ENCODE measurements at places on chromosomes 11 and 22.
A peak's percentile ranks its signal among the peaks of the same experiment; 100 is the strongest.

DNA sequence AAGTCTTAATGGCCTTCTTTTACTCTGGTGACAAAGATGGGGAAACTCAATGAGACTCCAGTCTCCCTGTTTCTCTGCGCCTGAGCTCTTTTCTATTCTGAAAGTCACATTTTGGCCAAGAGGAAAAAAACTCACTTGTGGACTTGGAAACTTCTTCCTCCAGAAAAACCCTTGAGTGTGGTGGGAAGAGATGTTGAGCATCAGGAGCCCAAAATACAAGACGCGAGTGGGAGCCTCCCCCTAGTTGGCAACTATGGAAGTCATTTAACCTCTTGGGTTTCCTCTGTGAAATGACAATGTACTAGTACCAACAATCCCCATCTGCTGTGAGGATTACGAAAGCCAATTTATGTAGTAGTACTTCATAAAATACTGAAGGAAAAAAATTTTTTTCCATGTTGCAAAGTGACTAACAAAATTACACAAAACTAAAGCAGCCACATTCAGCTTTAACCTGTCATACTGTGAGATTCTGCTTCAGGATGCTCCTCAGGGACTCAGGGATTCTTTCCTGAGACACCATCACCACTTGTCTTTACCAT lies 524 bp upstream of the SLC25A17 start:
- DNase-seq: no peak

GRCh38 chr11:72589802-72590761 lies 84.1 kb downstream of the PDE2A start:
- DNase-seq: peak; percentile 51

DNA sequence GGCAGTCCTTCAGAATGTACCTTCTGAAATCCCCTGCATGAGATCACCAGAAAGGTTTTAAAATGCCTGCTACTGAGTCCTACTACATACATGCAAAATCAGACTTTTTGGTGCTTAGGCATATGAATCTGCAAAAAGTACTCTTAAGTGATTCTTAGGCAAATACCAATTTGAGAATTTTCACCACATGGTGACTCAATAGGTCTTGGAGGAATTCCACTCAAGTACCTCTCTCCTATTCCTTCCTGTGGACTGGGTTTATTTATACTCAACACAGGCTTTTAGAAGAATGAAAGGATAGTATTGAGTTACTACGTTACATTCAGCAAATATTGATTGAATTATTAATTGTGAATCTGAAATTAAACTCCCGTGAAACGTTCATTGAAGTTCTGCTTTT lies 223.9 kb downstream of the CNTN5 start:
- DNase-seq: no peak

GRCh38 chr11:2791139-2791520 lies 91.3 kb upstream of the KCNQ1OT1 start:
- no peak for DNase-seq

GRCh38 chr22:27335102-27335660 lies 466.4 kb downstream of the MN1 start:
- DNase-seq: no peak

DNA sequence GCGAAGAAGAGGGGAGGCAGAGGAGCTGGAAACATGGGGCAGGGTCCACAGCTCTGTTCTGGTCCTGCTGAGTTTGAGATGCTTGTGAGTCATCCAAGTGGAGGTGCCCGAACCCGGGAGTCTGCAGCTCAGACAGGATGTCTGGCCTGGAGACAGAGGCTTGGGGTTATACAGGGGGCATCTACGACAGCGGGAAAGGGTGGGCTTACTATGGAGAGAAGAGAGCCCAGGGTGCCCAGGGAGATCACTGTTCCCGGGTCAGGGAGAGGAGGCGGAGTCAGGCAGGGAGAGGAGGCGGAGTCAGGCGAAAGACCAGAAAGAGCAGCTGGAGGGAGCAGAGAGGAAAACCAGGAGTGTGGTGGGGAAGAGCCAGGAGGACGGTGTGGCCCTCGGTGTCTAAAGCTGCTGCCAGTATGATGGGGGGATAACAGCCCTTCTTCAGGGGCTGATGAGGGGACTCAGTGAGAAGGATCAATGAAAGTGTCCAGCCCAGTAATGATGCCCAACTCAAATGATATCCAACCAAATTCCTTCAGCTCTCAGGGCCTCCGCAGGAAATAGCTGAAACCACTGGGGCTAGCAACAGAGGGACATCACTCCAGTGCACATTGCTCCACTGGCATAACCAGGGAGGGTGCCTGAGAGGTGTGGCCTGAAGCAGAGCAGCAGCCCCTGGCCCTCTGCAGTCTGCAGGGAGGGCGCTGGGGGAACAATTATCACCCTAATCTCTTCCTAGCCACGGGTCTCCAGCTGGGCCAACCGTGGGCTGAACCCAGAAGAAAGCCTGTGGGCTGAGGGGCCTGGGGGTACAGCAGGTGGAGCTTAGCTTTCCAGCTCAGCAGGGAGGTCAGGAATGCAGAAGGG lies 2.6 kb upstream of the LTBP3 start:
- DNase-seq: no peak

- no peak for DNase-seq
Measured at GRCh38 chr11:9158898-9159391, 67.5 kb upstream of the SCUBE2 start.

- no peak for DNase-seq
Measured at GRCh38 chr11:64458997-64459396, 100.0 kb downstream of the RPS6KA4 start.

DNA sequence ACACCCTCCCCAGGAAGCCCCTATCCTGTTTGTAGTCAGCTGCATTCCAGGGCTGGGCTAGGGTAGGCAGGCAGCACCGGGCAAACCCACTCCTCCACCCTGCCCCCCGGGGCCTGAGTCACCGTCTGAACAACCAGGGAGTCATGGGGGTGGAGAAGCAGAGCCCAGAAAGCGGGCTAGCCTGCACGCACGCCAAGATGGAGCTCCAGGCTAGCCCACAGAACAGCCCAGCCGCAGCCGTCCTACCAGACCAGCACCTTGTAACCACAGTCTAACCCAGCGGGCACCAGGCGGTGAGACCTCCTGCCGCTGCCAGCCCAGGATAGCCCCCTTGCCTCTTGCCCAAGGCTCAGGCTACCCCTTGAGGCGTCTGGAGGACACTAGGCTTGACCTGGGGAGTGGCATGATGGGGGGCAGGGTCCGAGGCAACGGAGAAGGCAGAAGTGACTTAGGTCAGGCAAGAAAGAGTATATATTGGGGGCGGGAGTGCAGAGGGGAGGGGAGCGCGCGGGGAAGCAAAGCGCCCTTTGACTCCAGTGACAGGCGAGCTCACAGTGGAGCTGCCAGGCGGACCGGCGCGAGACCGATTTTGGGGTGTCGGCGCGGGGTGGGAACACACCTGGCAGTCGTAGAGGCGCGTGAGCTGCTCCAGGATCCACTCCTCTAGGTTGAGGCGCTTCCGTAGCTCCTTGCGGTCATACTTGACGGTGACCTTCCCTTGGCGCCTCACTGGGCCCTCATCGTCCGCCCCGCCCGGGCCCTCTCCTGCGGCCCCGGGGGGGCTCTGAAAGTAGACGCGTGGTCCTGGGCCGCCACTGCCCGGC lies 734 bp downstream of the PPP1R14B start:
- peak; percentile 68 for DNase-seq

GRCh38 chr11:123116486-123116885 lies 54.5 kb upstream of the HSPA8 start:
- no peak for DNase-seq

- DNase-seq: no peak
Measured at GRCh38 chr11:8871171-8871775, 39.7 kb upstream of the AKIP1 start.

GRCh38 chr22:45529105-45529504 lies 26.4 kb downstream of the FBLN1 start:
- DNase-seq: no peak

DNA sequence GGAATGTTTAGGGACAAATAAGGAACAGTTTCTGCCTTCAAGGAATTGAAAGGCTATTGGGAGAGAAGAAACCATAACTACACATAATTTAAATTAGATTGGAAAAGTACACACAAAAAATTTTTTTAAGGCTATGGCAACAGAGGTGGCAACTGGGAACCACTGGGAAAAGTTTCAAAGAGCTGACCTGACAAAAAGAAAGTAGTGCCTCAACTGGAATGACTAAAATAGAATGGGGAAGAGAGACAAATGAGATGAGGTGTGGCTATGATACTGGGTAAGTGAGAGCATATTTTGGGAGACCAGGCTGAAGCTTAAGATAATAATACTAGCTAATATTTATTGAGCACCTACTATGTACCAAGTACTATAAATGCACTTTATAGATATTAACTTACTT lies 2.9 kb upstream of the AKIP1 start:
- no peak for DNase-seq

GRCh38 chr11:85941380-85941973 lies 86.3 kb downstream of the CCDC83 start:
- peak; percentile 27 for DNase-seq

- no peak for DNase-seq
Measured at GRCh38 chr11:64919627-64920026, 2.6 kb upstream of the ATG2A start.

- no peak for DNase-seq
Measured at GRCh38 chr11:78066471-78066870, 2.8 kb downstream of the THRSP start.

DNA sequence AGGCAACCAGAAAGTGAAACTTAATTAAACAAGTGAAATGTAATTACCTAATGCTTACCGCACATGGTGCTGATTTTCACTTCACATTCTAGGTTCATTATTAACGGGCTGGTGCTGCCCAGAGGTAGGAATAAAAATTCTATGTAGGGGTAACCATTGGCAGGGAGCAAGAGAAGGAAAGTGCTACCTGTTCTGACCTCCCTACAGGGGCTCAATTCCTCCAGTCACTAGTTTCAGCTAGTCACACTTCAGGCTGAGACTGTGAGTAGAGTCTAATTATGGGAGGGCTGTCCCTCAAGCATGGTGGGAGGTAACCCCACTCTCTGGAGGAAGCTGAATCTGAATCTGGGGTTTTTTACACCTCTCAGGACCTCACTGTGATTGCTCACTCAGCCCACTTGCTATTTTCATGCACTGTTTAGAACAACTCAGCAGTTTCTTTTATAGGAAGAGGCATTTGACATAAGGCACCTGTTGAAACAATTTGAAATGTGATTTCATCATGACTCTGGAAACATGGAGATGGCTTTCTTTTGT lies 75.4 kb downstream of the MAML2 start:
- DNase-seq: peak; percentile 65

DNA sequence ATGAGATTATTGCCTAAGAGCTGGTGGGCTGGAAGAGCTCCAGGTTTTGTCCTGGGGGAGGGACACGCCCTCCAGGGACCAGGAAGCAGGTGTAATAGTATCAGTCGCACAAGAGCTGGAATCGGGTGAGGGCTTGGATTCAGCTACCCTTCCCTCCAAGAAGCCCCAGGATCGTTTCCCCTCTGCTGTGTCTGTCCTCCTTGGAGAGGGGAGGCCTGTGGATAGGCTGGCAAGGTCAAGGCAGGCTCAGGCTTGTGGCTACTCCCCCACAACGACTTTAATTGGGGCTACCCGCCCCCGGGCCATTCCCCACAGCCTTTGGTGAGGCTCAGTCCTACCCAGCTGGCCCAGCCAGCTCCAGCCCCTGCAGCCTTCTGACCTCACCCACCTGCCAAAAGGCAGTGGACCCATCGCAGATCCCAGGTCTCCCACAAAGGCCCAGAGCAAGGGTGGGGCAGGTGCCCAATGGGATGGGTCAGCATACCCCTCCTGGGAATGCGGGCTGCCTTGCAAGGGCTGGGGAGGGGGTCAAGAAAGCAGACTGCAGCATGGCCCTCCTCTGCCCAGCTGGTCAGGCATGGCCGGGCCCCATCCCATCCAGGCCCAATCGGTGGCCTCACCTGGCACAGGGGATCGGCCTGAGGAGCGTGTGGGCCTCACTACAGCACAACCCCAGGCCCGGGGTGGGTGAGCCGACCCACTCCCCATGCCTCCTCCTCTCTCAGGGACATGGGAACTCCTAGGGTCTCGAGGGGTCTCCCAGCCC lies 1.0 kb downstream of the CTSD start:
- DNase-seq: no peak

DNA sequence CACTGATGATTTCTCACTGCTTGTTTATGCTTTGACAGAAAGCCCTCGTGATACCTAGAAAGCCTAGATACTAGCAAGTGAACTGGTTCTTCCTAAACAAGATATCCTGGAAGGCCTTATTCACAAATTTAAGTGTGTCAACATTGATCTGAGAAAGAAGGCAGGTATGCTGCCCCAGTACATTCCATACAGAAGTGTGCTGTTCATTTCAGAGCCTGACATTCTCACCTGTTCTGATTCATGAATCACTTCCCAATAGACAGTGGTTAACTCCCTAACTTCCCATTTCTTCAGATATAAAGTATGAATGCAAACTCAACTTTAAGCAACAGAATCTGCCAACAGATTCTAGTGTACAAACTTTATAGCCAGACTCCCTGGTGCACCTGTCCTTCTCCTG lies 15.5 kb upstream of the RASSF10 start:
- DNase-seq: no peak

DNA sequence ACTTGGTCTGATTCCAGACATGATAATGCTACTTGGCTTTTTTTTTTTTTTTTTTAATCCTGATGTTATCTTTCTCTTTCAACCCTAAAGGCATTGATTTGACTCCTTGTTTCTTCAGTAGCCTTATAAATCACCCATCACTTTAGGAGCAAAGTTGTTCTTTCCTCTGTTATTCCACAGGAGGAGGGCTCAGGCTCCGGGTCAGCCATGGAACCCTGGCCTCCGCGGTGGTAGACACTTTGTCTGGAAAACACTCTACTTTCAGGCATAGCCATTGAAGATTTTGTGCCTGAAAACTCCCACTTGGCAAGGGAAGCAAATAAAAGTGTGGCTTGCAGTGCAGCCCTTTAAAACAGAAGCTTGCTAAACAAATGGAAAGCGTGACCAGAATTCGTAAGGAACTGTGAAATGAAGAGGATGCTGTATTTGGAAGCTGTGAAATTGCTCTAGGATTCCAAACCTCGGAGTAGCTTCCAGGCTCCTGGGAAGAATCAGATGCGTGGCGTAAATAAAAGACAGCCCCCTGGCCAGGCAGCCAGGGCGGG lies 44.9 kb downstream of the ARHGAP8 start:
- no peak for DNase-seq

- DNase-seq: no peak
Measured at GRCh38 chr11:128506999-128507611, 80.3 kb downstream of the ETS1 start.

DNA sequence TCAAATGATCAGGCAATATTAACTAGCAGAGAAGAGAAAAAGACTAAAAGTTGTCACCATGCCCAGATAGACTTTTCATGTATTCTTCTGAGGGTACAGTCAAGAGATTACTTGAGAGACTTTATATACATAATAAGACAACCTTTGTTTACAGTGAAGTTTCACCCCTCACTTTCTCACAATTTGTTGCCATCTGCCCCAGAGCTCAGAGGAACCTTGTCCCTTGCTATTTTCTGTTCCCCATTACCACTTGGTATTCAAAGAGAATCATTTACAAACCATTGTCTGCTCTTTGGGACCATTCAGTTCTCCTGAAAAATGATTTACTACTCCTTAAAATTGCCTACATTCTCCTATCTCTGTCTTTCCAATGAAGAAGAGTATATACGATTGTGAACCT lies 544.6 kb downstream of the CNTN5 start:
- DNase-seq: no peak

GRCh38 chr11:10323793-10324170 lies 18.9 kb downstream of the ADM start:
- DNase-seq: no peak
